ENCODE measurements at places on chromosomes 12 and 14. TPM values are rescaled to one million over a fixed set of nuclear protein-coding genes. Genes with fewer than 3 reads are reported as not detected.

- H3K27ac ChIP-seq: no peak overlapping the region
- no peaks in the 10 kb centered on the region for H3K36me3 ChIP-seq
- peaks cover 72% of the 10 kb centered on the region for H3K27me3 ChIP-seq
- DNase-seq: no peak
- H3K4me3 ChIP-seq: no peak overlapping the region
Observed at GRCh38 chr14:76584271-76584702, 177.0 kb upstream of the VASH1 start.

DNA sequence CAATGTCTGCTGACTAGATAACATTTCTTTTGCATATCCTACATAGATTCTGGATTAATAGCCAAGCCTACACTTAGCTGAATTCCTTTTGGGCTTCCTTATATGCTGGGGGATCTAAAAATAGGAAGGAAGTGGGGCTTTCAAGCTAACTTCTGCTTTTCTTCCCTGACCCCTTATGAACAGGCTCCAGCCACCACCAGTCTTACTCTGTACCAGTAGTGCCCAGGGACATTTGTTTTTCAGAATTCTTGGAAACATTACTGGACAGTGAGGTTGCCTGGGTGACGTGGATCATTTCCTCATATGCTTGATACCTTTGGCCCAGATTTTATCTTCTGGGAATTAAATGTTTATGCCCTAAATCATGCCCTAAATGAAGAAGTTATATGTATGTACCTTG is 55.9 kb upstream of the SRRM4 start:
- no peak overlapping the region for H3K4me3 ChIP-seq
- no peak overlapping the region for H3K27ac ChIP-seq
- H3K4me1 ChIP-seq: no peaks in the 10 kb centered on the region
- no peaks in the 10 kb centered on the region for H3K36me3 ChIP-seq
- H3K27me3 ChIP-seq: no peaks in the 10 kb centered on the region

DNA sequence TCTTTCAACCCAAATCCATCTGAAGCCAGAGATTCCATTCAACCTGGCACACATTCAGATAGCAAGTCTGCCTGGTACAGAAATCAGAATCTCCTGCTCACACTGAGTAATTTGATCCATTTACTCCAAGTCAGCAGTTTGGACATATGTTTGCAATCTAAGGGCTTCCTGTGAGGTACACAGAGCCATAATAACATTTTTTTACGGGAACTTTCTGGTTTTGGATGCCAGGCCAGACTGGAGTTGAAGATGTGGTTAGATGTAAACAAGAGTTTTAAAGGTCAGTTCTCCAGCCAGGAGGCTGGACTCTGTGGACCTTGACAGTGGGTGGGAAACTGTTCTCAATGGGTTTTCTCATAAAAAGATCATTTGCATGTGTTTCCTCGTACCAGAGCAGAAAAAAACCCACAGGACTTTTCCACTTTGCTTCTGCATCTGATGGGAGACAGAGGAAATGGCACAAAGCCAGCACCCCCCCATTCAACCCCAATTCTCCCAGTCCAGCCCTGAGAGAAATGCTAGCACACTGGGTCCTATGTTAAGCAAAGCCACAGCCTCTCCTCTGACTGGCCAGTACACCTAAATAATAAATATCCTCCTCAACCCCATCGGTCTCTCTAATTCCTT is 17.7 kb upstream of the TSPAN11 start:
- H3K4me3 ChIP-seq: no peak overlapping the region
- H3K4me1 ChIP-seq: no peaks in the 10 kb centered on the region
- H3K27ac ChIP-seq: no peak overlapping the region
- no peak for DNase-seq

GRCh38 chr12:108211157-108211556 is 82.1 kb downstream of the WSCD2 start:
- H3K27me3 ChIP-seq: peaks cover 47% of the 10 kb centered on the region
- no peak for DNase-seq
- H3K4me3 ChIP-seq: no peak overlapping the region
- H3K27ac ChIP-seq: no peak overlapping the region

Gene AKAP6
- total RNA-seq: 2.8 TPM
